ENCODE measurements at places on chromosomes 3 and 15.

DNA sequence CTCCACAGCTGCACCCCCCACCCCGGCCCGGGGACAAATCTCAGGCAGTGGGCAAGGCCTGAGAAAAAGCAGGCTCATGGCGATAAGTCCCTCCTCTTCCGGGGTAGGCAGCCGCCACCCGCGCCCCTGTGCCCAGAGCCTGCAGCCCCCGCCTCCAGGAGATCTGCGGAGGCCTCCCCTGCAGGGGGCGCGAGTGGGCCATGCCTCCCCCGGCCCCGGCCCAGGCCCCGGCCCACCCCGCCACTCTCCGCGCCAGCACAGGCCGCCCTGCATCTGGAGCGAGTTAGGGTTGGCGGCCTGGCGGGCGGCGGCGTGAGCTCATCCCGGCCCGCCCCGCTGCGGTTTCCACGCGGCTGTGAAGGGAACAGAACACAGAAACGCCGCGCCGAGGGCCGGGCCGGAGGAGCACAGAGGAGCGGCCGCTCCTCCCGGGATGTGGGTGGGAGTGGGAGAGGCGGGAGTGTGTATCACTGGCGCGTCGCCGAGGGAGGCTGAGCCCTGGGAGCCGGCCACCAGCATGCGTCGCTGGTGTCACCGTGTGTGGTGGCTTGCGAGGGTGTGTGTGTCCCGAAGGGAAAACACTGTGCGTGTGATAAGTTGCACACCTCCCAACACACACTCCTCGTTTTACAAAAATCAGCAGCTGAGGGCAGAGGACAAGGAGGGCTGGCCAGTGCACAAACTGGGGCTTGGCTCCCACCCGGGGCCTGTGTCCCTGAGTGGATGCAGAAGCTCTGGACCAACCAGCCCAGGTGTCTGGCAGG lies 17.2 kb downstream of the MYL3 start:
- no peak for DNase-seq

- DNase-seq: no peak
Observed at GRCh38 chr3:111882799-111883198, 23.7 kb downstream of the PHLDB2 start.

DNA sequence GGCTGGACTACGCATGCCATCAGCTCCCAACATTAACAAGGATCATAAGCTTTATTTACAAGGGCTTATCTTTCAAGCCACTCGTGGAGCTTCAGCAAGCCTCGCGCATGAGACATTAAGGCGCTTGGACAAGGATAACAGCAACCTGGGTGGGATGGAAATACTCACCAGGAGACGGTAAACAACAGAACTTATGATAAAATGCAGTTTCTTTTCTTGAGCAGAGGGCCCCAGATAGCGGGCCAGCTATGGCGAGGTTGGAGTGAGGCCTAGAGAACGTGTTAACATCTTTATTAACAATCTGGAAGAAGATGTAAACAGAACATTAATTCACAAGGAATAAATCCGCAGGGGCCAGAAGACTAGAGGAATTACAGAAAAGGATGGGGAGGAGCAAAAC lies 158.2 kb downstream of the NTRK3 start:
- DNase-seq: no peak

- no peak for DNase-seq
Observed at GRCh38 chr15:81024936-81025335, 24.2 kb downstream of the TLNRD1 start.

DNA sequence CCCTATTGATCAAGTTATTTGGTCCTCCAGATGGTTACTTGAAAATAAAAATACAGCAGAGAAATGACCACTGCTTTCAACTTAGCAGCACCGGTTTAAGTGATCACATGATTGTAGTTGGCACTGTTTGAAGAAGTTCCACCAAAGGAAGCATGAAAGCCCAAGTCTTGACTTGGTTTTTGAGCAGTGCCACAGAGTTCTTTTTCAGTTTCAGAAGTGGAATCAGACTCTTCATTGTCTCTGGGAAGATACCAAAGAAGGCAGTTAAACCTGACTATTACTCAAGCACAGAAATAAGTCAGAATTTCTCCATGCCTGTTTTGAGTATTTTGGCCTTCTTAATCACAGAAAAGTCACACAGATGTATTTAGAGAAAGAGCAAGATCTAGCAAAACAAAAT lies 66.7 kb downstream of the BBX start:
- no peak for DNase-seq

DNA sequence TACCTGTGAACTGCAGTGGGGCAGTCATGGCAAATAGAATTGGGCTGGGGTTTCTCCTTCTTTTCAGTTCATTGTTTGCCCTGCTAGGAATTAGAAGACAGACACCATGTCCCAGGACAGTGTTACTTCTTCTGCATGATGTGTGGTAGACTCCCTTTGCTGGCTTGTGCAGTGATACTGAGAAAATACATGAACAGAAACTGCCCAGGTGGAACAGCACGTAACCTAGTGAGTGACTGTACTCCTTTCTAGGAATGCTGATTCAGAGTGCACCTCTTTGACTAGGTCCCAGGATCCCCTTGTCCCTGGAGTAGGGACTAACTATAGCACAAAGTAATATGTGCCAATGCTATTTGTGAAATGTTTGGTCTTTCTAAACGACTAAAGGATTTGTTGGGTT lies 10.7 kb upstream of the SLC22A13 start:
- no peak for DNase-seq

GRCh38 chr3:131540143-131540542 lies 37.4 kb upstream of the MRPL3 start:
- no peak for DNase-seq

DNA sequence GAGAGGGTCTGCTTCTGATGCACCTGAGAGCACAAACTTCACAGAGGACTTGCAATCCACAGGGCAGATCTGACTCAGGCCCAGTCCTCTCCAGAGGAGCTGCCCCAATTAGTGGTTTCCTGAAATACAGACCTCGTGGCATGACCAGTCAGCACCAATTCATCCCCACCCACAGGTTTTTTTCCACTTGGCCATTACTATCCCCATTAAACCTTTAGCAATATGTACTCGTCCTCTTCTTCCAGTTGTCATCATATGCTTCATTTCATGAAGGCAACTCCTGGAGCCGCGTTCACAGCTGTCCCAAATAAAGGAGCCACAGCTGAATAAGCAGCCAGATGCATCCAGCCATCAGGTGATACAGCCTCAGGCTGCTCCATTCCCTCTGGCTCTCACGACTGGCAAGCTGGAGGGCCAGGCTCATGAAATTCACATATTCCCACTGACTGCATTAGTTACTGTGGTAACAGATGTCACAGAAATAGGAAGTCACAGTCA lies 163.1 kb downstream of the FMN1 start:
- DNase-seq: no peak

DNA sequence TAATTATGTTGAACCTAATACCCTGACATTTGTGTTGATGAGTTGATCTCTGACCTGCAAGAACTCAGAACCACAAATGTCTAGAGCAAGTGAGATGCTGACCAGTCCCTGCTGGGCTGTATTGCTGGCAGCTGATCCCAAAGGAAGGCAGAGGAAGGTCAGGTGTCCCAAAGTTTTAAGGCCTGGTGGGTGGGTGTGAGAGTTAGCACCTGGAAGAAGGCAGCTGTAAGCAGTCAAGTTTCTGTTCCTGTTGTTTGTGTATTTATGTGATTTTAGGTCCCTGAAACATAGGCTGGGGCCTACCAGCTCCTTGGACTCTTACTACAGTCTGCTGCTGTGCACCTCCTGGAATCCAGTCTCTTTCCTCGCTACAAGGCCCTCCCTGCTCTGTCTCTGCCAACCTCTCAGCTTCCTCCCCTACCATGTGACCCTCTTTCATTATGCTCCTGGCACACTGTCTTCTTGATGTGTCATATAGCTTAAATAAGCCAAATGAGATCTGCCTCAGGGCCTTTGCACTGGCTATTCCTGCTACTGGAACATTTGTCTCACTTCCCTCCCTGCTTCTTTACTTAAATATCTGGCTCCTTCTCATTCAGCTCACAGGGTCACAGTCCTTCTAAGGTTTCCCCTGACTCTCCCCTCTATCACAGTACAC lies 31.0 kb upstream of the ATOSA start:
- no peak for DNase-seq

GRCh38 chr3:12193485-12194165 lies 34.9 kb upstream of the TIMP4 start:
- no peak for DNase-seq

DNA sequence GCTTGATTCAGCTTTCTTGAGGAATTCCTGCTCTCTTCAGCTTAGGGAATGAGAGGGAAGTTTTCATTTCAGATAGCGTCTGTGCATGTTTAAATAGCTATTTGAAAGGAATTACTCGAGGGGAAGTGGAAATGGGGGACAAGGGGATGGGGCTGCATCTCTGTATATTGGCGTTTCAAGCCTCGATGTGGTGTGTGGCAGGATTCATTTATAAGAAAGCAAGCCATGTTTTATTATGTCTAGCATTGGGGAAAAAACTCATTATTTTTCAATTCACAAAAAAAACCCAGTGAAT lies 1.0 kb downstream of the ATP2C1 start:
- DNase-seq: no peak

GRCh38 chr3:32302601-32303398 lies 64.3 kb downstream of the CMTM8 start:
- DNase-seq: no peak

DNA sequence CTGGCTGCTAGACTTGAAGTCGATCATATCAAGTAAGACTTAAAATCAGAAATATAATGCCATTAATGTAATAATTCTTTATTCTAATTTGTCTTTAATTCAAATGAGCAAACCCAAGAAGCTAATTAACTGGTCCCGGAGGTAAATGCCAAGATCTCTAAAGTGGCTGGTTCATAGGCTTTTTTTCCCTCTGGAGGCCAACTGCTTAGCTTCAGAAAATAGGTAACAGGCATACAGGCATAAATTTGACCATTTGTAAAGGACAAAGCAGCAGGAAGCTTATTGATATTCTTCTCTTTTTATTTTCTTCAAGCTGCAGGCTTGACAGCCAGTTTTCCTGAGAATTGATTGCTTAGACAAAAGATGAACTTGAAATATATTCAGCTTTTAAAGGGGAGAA lies 158.6 kb upstream of the RAP2B start:
- no peak for DNase-seq

- DNase-seq: no peak
Observed at GRCh38 chr3:164155400-164155799, 922.9 kb downstream of the SI start.

- DNase-seq: no peak
Observed at GRCh38 chr3:177057768-177058167, 139.5 kb downstream of the TBL1XR1 start.

GRCh38 chr15:41585127-41586047 lies 26.4 kb downstream of the TYRO3 start:
- no peak for DNase-seq

- DNase-seq: no peak
Observed at GRCh38 chr3:98012979-98013378, 22.1 kb downstream of the GABRR3 start.

DNA sequence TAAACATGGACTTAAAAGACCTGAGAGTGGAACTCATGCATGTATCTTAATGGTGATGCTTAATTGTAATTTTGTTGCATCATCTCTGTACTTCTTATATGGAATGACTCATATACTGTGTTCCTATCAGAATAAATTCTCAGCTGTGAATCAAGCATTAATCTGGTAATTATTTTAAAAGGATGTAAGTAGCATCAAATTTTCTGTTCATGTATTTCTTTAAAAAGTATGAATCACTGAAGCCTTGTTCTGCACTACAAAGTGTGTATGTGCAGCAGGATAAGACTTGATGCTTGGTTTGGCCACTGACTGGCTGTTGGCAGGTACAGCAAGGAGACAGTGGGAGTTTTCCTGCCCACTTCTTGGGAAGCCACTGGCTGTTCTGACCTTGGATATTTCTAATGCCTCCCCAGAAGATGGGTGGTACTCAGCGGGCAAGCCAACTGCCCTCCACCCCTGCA lies 123.9 kb downstream of the ANO10 start:
- DNase-seq: no peak

DNA sequence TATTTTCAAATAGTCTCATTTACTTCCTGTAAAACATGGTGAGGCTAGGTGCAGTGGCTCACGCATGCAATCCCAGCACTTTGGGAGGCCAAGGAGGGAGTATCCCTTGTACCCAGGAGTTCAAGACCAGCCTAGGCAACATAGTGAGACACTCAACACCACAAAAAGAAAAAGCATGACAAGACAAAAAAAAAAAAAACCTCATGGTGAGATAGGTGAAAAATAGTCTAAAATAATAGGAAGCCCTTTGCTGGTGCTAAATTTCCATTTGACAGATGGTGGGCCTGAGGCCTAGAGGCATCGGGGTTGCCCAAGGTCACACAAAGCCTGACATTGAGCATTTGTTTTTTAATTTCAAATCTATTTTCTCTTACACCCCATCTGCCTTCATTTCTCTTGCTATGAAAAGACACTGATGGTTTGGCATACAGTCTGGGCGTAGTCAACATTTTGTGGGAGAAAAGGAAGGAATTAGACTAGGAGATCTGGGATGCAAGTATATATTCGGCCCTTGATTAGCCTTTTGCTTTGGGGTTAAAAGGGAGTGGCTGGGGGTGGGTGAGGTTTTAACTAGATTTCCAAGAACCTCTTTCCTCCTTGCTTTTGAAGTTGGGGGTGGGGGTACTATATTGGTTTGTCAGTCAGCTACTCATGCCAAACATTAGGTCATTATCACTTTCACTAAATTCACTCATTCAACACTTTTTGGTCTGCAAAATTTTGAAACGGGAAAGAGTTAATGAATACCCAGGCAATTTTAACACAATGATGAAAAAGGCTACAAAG lies 11.3 kb downstream of the RAB8B start:
- DNase-seq: no peak

DNA sequence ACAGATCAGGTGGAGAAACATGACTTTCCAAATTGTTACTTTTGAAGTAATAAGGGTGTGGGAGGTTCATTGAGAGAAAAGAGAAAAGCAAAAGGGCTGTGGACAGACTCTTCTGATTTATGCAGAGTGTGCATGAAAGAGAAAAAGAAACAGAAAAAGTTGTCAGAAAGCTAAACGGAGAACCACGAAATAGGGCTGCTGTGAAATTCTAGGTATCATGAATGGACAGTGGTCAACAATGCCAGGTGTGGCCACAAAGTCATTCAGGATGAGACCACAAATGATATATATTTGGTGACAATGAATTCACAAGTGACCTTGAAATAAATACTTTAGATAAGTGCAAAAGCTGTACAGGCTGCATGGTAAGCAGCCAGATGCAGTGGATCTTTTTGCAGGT lies 170.1 kb downstream of the IL5RA start:
- DNase-seq: no peak

DNA sequence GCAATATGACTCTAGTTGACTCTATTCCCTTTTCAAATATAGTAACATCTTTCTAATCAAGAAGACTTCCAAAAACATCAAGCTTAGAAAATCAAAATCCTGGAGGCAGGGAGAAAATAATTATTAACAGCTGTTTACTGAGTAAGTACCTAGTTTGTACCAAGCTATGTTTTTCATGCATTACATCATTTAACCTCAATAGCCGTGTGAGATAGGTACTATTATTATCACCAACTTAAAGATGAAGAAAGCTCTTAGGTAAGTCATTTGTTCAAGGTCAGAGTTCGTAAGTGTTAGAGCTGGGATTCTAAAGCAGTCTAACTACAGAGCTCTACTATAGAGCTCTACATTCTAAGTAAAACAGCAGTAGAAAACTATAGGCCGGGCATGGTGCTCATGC lies 41.6 kb downstream of the GSK3B start:
- DNase-seq: no peak

Data from NCI-H1436 treated with DMSO at 0.1 percent for 48 hours (cell line).